Stimulated activated CD4-positive, alpha-beta T cell treated with anti-CD3 and anti-CD28 coated beads, Interleukin-4, amount 100 ng/mL, for 24 hours (primary cell): ENCODE measurements at places on chromosomes 3 and 15.

GRCh38 chr3:112689385-112689784, 48.4 kb upstream of the CCDC80 start:
- DNase-seq: no peak

- no peak for DNase-seq
Measured at GRCh38 chr15:72472992-72473610, 1.0 kb upstream of the ARIH1 start.

DNA sequence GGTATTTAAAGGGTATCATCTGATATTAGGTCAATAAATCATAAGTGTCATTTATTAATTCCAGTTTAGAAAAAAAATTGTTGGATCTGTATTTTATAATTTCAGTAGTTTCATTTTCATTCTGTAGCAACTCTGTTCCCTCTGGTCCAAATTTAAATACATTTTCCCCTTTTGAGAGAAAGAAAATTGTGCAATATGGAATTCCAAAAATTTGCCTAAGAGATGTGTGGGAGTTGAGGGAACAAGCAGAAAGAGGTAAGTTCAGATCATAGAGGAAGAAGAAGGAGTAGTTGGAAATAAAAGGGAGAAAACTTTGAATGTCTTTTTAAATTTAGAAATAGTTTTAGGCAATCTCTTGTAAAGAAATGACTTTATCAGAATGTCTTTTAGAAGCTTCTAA, 48.9 kb upstream of the MME start:
- DNase-seq: no peak

DNA sequence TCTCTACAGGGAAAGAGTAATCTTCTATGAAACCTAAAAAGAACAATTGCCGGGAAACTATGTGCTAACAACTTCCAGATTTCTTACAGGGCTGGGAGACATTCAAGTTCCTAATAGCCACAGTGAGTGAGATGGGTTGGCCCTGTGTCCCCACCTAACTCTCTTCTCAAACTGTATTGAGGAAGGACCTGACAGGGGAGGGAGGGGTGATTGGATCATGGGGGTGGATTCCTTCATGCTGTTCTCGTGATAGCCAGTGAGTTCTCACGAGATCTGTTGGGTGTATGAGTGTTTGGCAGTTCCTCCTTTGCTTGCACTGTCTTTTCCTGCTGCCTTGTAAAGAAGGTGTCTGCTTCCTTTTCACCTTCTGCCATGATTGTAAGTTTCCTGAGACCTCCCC, 958.7 kb downstream of the AGBL1 start:
- no peak for DNase-seq

- no peak for DNase-seq
Measured at GRCh38 chr3:71863563-71864190, 78.7 kb upstream of the PROK2 start.

DNA sequence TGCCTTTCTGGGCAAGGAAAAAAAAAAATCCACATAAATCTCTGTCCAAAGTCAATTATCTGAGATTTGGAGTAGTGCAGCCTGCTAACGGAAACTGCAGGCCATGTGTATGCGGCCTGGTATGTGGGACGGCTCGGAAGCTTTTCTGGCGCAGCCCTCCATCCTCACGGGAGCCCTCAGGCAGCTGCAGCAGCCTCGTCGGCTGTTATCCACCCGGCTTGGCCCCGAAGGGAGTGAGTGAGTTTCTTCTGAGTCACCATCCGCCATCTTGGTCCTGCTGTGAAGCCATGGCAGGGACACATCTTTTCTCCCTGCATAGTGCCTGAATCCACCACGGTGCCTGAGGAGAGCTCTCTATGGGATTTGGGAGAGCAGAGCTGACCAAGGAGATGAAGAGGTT, 62.8 kb downstream of the POLR2M start:
- DNase-seq: no peak

- DNase-seq: no peak
Measured at GRCh38 chr3:28649266-28649665, 300.6 kb upstream of the AZI2 start.

- no peak for DNase-seq
Measured at GRCh38 chr3:178103140-178103539, 433.1 kb upstream of the KCNMB2 start.
